Small intestine (tissue), 16 donors: ENCODE measurements at places on chromosomes 2 and 18. TPM values are rescaled to one million over a fixed set of nuclear protein-coding genes. Genes with fewer than 3 reads are reported as not detected.

- DNase-seq, result no peak
Observed at GRCh38 chr2:151338115-151338514, 19.3 kb upstream of the TNFAIP6 start.

- DNase-seq, result no peak
Observed at GRCh38 chr2:4964579-4964978, 727.6 kb upstream of the SOX11 start.

DNA sequence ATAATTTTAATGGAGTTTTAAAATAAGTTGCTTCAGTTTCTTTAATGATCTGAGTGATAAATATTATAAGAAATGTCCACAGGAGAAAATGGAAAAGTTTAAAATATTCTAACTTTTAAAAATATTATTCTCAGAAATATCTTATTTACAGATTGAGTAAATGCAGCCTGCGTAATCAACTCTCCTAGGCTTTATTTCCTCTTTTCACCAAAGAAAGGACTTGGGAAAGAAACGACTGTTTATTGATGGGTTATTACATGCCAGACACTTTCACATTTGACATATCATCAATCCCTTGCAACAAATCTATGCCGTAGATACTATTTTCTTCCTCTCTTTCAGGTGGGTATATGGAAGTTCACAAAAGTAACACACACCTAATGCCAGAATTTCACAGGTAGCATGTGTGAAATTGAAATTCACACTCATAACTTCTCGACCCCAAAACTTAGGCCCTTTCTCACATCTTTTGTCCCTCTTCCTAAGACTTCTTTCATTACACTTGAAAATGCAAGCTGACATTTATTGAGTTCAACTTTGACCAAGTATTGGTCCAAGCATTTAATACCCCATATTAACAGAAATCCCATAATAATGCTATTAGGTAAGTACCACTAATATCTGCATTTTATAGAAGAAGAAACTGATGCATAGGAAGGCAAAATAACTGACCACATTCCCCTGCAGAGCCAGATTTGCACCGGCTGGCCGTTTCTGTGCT is 49.2 kb downstream of the MYOM1 start:
- DNase-seq, result no peak

- DNase-seq, result no peak
Observed at GRCh38 chr18:60391571-60392226, 19.1 kb upstream of the MC4R start.

DNA sequence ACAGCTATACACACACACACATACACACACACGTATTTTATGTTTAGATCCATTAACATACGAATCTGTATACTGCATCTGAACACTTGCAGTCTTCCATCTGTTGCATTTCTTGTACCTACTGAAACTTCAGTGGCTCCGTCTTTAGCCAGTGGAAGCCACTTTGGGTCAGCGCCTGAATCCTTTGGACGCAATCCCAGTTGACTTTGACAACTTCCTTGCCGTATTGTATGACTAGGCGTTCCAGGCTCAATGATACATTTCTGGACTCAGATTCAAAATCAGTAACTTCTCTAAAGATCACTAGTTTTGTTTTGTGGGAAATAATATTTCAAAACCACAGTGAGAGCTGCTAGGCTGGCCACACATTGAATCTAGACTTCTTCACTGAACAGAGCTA is 101.5 kb upstream of the GPC1 start:
- no peak for DNase-seq

GRCh38 chr18:7185701-7186100 is 45.2 kb upstream of the LRRC30 start:
- no peak for DNase-seq

The GNAL gene
- polyA plus RNA-seq, result 2.1 TPM

The LHCGR gene
- not detected for polyA plus RNA-seq

The RPRM gene
- not detected for polyA plus RNA-seq
